ENCODE measurements at places on chromosomes 1 and 21.

- no peak for DNase-seq
These were observed 250.6 kb upstream of the NFIA start for GRCh38 chr1:60831780-60832179.

- no peak for DNase-seq
These were observed 15.3 kb downstream of the BEND5 start for GRCh38 chr1:48761411-48761810.

GRCh38 chr1:155812878-155813277 is 44.1 kb downstream of the GON4L start:
- no peak for DNase-seq

GRCh38 chr1:74083128-74083527 is 114.8 kb downstream of the LRRIQ3 start:
- no peak for DNase-seq

DNA sequence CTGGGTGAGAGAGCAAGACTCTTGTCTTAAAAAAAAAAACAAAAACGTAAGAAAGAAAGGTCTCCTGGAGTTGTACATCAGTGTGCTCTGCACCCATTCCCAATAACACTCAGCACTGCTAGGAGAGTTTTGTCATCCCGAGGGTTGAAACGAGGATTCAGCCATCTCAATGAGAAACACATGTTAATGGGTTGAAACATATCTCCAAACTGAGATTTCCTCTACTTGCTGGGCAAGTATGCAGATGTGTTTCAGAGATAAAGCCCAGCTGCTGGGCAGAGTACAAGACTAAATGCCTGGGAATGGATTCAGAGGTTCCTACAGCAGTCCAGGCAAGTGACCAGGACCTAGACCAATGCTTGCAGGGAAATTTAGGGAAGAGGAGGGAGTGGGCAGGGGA is 2.6 kb upstream of the MFN2 start:
- no peak for DNase-seq

DNA sequence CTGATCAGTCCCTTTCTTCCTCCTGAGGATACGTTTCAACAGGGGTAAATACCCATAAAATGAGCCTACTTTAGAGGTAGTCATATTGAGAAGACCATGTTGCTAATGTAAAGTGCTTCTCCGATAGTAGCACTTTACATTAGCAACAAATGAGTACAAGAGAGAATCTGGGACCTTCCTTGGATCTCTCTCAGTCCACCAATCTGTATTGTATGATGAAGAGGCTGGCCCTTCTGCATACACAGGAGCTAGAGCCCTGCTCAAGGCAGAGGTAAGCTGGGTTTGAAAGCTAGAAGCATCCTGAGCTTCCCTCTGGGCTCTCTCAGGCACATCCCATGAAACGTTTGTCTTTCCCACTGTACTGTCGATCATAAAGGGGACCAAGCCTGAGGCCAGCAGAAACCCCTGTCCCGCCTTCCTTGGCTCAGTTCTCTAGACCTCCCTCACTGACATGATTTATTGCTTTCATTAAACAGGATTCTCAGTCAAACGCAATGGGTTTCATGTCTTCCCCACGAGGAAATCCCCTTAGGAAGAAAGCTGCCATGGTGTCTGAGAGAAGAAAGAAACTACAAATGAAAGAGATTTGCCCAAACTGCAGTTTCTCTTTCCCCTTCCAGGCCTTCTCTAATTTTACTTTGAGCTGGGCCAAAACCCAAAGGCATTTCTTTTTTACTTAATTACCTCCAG is 62.8 kb upstream of the BCAR3 start:
- no peak for DNase-seq

DNA sequence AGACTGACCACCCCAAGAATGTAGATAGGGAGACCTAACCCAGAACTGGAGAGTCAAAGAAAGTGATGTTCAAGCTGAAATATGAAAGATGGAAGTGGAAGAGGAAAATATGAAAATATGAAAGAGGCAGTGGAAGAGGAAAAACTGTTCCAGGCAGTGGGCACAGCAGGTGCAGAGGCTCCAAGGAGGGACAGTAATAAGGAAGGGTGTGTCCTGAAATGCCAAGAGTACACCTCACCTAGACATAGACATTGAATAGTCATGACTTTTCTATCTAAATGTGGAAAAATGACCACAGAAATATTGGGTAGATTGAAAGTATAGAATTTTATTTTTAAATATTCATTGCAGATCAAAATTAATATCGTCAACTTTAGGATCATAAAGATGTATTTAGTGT is 161.7 kb upstream of the USP24 start:
- no peak for DNase-seq

GRCh38 chr1:184987696-184988095 is 13.4 kb upstream of the NIBAN1 start:
- no peak for DNase-seq

GRCh38 chr1:201251851-201252430 is 31.4 kb upstream of the PKP1 start:
- DNase-seq, result no peak

- DNase-seq, result peak; percentile 10
These were observed 5.2 kb downstream of the H6PD start for GRCh38 chr1:9239622-9240401.

DNA sequence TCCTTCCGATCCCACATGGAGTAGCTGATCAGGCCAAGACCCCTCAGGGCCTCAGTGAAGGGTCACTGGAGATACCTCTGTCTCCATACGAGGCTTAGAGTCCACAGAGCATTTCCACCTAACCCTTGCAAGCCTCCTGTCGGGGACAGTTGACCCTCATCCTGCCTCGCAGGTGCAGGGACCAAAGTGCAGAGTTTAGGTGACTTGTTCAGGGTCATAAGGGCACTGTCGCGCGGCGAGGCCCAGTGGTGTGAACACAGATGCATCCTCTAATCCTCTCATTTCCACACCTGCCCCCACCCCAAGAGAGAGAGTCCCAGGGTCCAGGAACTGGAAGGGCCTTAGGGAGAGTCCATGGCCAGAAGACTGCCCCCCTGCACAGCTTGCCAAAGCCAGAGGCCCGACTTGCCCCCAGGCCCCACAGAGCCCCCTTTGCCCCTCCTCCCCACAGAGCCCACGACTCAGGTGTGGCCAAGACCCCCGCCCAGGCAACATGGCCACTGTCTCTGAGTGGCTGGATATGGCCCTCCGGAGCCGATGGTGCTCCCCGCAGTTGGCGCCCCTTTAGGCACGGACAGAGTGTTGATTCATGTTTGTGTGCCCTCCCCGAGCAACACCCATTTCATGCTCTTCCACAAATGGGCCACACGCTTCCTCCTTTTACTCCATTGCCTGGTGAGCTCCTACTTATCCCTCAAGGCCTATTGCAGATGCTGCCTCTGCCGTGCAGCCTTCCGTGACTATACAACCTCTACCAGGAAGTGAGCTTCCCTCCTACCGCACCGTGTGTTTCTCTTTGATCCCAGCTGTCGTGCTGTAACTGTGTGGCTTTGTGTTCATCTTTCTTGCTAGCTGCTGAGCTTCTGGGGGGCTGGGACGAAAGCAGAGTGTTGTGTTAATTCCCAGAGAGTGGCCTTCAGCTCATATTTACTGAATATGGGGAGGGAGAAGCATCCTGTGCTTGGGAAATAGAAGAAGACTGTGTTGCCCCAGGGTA is 1.7 kb downstream of the TRPM2 start:
- no peak for DNase-seq

GRCh38 chr21:29526545-29526944 is 227.8 kb downstream of the BACH1 start:
- DNase-seq, result no peak

- DNase-seq, result no peak
These were observed 18.0 kb upstream of the ST3GAL3 start for GRCh38 chr1:43689289-43689688.

- no peak for DNase-seq
These were observed 66.3 kb upstream of the SLC45A1 start for GRCh38 chr1:8251635-8252034.

GRCh38 chr1:225627304-225627947 is 25.5 kb downstream of the ENAH start:
- no peak for DNase-seq

- no peak for DNase-seq
These were observed 462.9 kb upstream of the ADAMTS5 start for GRCh38 chr21:27429710-27430341.

- no peak for DNase-seq
These were observed 6.4 kb upstream of the LRRC8B start for GRCh38 chr1:89518221-89518631.

DNA sequence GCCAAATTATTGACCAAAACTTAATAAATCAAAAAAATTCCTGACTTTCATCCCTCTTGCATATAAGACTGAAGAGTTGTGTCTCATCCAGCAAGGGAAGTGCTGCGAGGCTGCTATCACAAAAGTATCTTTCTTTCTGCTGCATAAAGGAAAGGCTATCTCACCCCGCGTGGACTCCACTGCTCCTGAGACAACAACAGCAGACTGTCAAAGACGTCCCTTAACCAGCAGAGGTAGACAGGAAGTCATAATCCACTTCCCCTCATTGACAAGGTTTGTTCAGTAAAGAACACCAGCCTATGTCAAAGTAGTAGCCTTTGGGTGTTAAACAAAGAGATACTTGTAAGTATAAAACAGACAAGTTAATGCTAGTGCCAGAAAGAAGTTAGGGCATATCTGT is 29.4 kb downstream of the VPS26C start:
- DNase-seq, result no peak

DNA sequence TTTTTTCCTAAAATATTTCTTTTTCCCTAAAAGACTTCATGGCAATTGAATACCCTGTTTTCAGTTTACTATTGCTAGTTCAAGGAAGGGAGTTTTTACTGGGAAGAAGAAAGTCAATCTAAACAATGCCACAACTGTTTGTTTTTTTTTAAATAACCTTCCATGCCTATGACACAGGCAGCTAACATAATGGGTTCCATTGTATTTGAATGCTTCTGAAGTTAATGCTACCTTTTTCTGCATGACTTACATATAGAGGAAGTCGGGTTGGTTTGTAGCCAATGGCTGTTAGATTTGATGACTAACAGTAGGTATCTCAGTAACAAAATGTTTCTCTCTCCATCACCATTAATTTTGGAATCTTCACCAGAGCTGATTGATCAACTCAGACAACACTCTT is 134.0 kb downstream of the KIF26B start:
- no peak for DNase-seq

DNA sequence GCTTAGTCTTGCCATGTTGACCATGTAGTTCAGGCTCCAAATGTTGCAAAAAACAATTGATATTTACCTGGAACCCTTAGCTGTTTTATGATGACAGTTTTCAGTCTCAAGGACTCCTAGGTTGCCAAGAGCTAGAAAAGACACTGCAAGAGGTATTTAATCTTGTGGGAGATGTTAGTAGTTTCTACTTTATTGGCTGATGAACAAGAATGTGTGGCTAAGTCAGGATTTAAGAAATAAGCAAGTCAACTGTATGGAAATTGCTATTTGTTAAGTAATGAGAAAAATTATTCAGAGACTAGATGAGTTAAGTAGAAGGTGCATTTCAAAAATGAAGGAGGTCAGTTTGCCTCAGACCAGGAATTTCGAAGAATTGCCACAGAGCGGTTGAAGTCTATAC is 639.7 kb upstream of the USP24 start:
- DNase-seq, result no peak

- no peak for DNase-seq
These were observed 87.1 kb upstream of the IPO9 start for GRCh38 chr1:201741763-201742342.

- no peak for DNase-seq
These were observed 9.8 kb downstream of the SLAMF7 start for GRCh38 chr1:160748878-160749269.

- DNase-seq, result no peak
These were observed 89.9 kb downstream of the SGIP1 start for GRCh38 chr1:66623812-66624211.

DNA sequence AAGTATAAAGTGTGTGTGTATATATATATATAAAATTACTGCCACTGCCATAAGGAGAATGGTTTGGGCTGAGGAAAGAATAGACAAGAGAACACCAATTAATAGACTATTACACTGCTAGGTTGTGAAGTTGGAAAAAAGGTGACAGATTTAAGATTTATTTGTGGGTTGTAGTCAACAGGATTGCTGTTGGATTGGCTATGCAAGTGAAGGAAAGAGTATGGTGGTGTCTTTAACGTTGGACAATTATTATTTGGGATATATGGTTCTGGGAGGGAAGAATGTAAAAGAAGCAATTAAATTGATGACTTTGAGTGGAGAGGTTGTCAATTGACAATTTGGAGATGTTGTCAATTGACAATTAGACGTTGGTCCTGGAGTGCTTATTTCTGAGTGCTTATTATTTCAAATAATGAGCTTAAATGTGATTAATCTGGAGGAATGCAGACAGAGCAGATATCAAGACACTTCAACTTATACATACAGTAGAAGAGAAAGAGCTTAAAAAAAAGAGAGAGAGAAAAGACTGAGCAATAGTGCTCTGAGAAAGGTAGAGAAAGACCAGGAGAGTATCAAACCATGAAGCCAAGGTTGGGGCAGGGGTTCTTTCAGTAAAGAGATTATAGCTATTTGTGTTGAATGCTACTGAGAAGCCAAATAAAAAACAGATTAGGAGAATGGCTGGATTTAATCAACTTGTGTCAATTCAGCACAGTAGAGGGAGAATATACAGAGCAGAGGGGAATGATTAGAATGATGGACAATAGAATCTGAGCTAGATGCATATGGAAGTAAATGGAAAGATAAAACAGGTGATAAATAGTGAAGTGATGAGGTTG is 9.7 kb downstream of the PTGS2 start:
- DNase-seq, result no peak

- DNase-seq, result no peak
These were observed 30.9 kb downstream of the FAM163A start for GRCh38 chr1:179774000-179774399.

DNA sequence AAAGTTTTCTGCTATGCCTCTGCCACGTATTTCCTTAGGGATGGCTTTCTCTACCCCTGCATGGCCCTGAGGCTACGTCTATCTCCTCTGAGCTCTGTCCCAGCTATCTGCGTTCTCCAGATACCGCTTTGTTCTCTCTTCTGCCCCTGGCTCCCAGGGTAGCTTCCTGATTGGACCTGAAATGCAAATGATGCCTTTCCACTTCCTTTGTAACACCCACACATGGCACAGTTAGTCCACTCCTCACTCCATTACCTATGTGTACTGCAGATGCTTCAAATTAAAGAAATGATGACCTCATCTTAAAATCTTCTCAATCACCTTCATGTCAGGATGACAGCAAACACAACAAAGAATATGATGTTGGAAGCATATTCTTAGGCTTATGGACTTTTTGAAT is 138.6 kb upstream of the POGK start:
- DNase-seq, result no peak

DNA sequence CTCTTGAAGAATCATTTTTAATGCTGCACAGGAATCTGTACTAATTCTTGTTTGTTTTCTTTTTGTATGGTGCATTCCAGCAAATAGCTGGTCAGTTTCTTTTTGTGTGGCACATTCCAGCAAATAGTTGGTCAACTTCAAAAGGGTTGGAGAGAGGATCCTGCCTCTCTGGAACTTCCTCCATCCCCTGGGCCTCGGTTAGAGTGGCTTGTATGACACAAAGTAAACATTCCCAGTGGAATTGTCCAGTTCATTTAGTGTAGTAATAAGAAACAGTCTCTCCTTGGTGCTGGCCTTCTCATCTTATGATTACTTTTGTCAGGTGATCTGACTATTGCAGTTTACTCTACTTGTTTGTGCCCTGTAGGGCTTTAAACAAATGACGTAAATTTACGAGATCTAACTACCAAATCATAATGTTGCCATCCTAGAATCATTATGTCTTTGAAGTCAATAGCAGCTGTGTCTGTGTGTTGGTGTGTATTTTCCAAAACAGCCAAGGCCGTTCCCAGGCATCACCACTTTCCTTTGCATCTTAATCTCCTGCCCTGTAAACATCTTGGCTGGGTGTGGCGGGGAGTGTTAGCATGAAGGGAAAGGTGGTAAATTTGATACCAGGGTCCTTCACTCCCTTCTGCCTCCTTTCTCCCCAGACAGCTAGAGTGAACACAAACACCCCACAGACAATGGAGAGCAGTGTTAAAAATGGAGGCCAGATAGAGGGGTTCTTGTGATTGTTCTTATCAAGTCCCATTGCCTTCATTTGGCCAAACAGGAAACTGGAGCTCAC is 77.9 kb downstream of the CDC7 start:
- no peak for DNase-seq
